ENCODE measurements at places on chromosomes 3 and 15. TPM values are rescaled to one million over a fixed set of nuclear protein-coding genes. Genes with fewer than 3 reads are reported as not detected.

The MEX3B gene
- polyA plus RNA-seq: 5.3 TPM

The TWF2 gene
- 38.6 TPM for polyA plus RNA-seq

The ZCWPW2 gene
- 0.55 TPM for polyA plus RNA-seq

The BUB1B gene
- 69.3 TPM for polyA plus RNA-seq

The POPDC2 gene
- polyA plus RNA-seq: 0.36 TPM

The CAND2 gene
- polyA plus RNA-seq: 4.5 TPM

The MELTF gene
- polyA plus RNA-seq: 1.4 TPM

The TMEM108 gene
- polyA plus RNA-seq: 13.2 TPM

The HRG gene
- polyA plus RNA-seq: not detected

The CYP1A2 gene
- not detected for polyA plus RNA-seq

The TMEM158 gene
- polyA plus RNA-seq: 9.6 TPM

The LIPC gene
- not detected for polyA plus RNA-seq

The ZPLD1 gene
- not detected for polyA plus RNA-seq

The SLC7A14 gene
- 0.82 TPM for polyA plus RNA-seq

The NXPE3 gene
- 11.7 TPM for polyA plus RNA-seq

The GOLGA8Q gene
- not detected for polyA plus RNA-seq

The HCLS1 gene
- 1.1 TPM for polyA plus RNA-seq

The FOXB1 gene
- polyA plus RNA-seq: 5.4 TPM

The TRIM71 gene
- 71.5 TPM for polyA plus RNA-seq

The DPH6 gene
- 46.9 TPM for polyA plus RNA-seq

The DGKG gene
- polyA plus RNA-seq: 0.17 TPM

The LRRC57 gene
- polyA plus RNA-seq: 5.4 TPM

The VWA5B2 gene
- polyA plus RNA-seq: not detected

The PIK3CB gene
- polyA plus RNA-seq: 13.3 TPM

The CD276 gene
- polyA plus RNA-seq: 60.9 TPM

The DPPA2 gene
- polyA plus RNA-seq: 18.9 TPM

The LTF gene
- 0.73 TPM for polyA plus RNA-seq

The MYO5C gene
- polyA plus RNA-seq: 7.9 TPM

Measured in GM23338 (cell line).